ENCODE measurements at places on chromosomes 2 and 18.
A peak's percentile ranks its signal among the peaks of the same experiment; 100 is the strongest.

GRCh38 chr2:25098670-25099486 is 57.0 kb downstream of the EFR3B start:
- no peak for DNase-seq

- no peak for DNase-seq
Measured at GRCh38 chr2:36695746-36696415, 626 bp upstream of the VIT start.

GRCh38 chr2:15984368-15985255 is 44.3 kb downstream of the MYCN start:
- no peak for DNase-seq

- no peak for DNase-seq
Measured at GRCh38 chr2:240252872-240253511, 112.5 kb upstream of the OTOS start.

GRCh38 chr2:18435426-18436037 is 124.9 kb downstream of the RDH14 start:
- DNase-seq = no peak

- DNase-seq = peak; percentile 69
Measured at GRCh38 chr18:42048158-42048557, 93.1 kb downstream of the PIK3C3 start.

DNA sequence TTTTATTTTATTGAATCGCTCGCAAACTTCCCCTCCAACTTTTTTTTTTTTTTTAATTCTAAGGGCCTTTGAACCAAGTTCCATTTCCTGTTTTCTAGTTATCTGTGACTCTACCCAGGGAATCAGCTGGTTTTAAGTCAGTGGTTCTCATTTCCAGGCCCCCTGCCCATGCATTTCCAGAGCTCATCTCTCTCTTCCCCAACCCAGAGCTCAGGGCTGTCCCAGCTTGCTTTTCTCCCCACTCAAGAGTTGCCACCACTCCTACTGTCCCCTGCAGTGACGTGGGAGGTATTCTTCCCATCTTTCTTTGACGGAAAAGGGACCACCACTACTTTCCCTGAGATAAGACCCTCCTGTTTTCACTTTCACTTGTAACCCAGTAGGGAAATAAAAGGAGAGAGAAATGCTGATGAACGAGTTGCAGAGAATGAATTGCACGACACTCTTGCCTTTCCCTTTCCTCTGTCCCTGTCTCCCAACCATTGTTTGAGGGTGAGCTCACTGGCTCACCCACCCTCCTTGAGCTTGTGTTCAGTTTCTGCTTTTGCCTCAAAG is 42.1 kb downstream of the TET3 start:
- DNase-seq = no peak

GRCh38 chr2:3443083-3443482 is 63.6 kb downstream of the TRAPPC12 start:
- DNase-seq = no peak

GRCh38 chr18:28065031-28065792 is 111.7 kb downstream of the CDH2 start:
- DNase-seq = peak; percentile 80

- no peak for DNase-seq
Measured at GRCh38 chr2:238130111-238130695, 8.3 kb upstream of the KLHL30 start.

DNA sequence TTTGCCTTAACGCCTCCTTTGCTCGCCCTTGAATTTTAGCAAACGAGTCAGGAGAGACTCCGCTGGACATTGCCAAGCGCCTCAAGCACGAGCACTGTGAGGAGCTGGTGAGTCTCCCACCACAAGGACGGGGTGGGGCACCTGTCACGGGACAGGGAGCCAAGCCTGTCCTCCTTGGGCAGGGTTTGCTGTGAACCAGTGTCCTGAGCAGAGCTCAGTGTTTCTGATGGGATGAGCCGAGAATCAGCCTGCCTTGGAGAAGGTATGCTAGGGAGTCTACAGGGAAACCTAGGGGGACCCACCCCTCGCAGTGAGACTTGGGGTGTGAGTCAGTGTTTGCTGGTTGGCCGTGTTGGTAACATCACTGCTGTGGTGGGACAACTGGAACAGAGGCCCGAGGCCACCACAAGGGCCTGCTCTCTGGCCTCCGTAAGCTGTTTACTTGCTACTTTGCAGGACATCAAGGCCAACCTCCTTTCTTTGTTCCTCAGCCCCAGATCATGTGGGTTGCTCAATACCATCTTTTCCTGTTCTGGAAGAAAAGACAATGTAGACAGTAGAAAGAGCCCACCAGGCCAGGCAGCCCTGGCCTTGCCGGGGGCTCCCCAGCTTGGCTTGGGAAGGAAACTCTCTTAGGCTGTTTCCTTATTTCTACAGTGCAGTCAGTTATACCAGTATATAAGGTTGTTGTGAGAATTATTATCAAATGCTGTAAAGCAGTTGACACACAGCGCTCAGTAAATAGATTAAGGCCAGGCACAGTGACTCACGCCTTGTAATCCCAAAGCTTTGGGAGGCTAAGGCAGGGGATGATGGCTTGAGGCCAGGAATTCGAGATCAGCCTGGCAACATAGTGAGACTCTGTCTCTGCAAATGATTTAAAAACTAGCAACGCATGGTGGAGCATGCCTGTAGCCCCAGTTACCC is 42.4 kb downstream of the ITGB1BP1 start:
- peak; percentile 74 for DNase-seq

DNA sequence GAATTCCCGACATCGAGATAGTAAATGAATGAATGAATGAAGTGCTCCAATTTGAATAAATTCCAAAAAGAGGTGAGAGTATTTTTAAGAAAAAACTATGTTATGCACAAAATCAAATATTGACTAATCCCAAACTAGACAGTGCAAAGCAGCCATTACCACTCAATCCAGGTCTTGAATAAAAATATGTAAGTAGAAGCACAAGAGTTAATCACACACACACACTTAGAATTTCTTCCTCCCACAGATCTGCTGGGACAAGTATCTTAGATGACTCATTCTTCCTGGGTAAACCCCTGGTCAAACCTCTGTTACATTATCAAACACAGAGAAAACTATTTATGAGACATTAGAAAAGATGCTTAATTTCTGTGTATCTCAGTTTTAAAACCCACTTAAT is 102.0 kb downstream of the PLA2R1 start:
- DNase-seq = peak; percentile 64

DNA sequence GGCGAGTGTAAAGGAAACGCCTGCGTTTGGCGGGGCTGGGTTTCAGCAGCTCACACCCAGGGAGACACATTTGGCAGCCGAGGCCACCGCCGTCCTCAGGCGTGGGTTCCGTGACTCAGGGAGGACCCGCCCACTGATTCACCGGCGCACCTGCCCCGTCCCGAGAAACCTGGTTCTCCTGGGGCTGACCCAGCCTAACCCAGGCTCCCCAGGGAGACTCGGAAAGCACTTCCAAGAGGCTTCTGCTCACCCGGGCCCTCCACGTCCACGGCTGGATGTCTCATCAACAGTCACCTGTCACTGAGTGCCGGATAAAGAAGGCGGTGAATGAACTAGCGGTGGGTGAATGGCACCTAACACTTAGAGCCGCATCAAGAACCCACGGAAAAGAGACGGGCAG is 126.4 kb upstream of the CTDP1 start:
- no peak for DNase-seq

DNA sequence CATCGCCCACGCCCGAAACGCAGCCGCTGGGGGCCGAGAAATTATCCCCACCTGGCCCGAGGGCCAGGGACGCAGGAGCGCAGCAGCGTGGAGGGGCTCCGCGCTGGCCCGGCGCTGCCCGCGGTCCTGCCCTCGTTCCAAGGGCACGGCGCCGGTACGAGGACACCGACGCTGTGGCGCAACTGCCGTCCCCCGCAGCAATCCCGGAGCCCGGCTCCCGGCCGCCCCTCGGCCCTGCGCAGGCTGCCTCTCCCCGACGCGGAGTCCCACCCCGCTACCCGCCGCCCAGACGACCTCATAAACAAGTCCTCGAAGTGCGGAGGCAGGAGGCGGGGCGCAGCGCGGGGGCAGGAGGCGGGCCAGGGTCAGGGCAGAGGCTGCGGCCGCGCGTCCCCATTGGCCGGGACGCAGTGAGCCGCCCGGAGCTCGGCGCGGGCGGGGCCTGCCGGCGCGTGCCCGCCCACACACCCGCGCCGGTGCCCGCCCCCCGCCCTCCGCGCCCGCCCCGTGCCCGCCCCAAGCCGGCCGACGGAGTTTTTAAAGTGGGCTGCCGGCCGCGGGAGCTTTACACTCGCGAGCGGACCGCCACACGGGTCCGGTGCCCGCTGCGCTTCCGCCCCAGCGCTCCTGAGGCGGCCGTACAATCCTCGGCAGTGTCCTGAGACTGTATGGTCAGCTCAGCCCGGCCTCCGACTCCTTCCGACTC is at the start of gene EPAS1:
TSS of gene EPAS1 (plus strand) at position 568 of the 706 bp plus-strand sequence. CDS start 505 bp downstream, outside the sequence.
- peak; percentile 52 for DNase-seq

GRCh38 chr2:202251494-202251893 is 13.1 kb upstream of the SUMO1 start:
- no peak for DNase-seq

- DNase-seq = peak; percentile 71
Measured at GRCh38 chr2:171347591-171348032, 86.2 kb downstream of the METTL8 start.

DNA sequence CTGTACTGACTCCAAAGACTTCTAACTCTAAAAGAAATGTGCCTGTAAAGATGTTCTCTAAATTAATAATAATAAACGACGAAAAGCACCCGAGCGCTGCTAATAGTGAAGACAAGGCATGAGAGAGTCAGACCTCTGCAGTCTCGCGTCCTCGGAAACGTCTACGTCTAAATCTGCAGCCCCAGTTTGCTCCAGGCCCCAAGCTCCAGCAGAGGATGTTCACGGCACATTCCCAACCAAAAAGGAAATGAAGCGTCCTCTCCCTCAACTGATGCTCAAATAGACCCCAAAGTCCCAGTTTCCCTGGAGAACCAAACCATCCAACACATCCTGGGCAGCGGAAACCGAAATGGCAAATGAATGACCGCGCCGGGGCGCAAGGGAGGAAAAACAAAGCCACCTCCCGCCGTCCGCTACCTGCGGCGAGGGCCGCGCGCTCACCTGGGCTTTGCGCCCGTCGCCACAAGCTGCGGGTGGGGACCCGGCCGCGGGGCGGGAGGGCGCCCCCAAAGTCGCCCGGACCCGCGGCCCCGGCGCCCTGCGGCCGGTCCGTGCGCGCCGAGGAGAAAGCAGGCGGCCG is 47.1 kb upstream of the CCDC150 start:
- no peak for DNase-seq

GRCh38 chr2:240322231-240322955 is 113.1 kb upstream of the GPC1 start:
- peak; percentile 13 for DNase-seq

GRCh38 chr2:84770280-84770679 is 110.6 kb downstream of the TRABD2A start:
- DNase-seq = no peak

DNA sequence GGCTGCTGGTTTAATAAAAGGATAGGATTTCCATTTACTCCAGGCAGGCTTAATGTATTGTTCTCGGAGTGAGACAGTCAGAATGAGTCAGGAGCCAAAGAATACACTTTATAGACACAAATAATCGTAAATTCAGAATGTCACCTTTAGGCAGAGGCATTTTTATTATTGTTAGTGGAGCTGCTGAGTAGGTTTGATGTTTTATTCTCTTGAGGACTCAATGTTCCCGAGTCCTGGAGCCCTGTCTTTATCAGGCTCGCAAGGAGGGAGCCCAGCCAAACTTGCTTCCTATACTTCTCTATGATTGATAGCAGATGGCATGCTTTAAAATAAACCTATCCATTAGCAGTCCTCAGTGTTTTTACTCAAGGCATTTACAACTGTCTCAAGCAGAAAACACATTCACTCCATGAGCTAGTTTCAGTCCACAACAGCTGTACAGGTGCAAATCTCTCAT is 492.3 kb upstream of the ZEB2 start:
- DNase-seq = peak; percentile 90

All from skeletal muscle cell (primary cell).